Heart left ventricle (tissue), 16 donors: ENCODE measurements at places on chromosomes 2 and 18. TPM values are rescaled to one million over a fixed set of nuclear protein-coding genes. Genes with fewer than 3 reads are reported as not detected.
A peak's percentile ranks its signal among the peaks of the same experiment; 100 is the strongest.

- DNase-seq, result peak; percentile 34
These were observed 9.8 kb upstream of the CPS1 start for GRCh38 chr2:210546424-210547208.

DNA sequence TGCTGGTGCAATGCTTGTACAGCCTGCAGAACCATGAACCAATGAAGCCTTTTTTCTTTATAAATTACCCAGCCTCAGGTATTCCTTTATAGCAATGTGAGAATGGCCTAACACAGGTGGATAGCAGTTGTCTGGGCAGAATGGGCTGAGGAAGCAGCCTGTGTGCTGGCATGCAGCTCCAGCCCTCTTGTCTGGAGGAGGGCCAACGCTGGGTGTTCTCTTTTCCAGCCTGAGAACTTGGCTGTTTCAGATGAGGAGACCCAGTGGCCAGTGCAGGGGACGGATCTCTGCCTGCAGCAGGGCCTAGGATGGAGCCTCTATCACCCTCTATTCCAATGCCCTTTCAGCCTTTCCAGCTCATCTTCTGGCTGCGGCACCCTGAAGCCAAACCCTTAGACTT, 58.8 kb downstream of the CTIF start:
- no peak for DNase-seq

DNA sequence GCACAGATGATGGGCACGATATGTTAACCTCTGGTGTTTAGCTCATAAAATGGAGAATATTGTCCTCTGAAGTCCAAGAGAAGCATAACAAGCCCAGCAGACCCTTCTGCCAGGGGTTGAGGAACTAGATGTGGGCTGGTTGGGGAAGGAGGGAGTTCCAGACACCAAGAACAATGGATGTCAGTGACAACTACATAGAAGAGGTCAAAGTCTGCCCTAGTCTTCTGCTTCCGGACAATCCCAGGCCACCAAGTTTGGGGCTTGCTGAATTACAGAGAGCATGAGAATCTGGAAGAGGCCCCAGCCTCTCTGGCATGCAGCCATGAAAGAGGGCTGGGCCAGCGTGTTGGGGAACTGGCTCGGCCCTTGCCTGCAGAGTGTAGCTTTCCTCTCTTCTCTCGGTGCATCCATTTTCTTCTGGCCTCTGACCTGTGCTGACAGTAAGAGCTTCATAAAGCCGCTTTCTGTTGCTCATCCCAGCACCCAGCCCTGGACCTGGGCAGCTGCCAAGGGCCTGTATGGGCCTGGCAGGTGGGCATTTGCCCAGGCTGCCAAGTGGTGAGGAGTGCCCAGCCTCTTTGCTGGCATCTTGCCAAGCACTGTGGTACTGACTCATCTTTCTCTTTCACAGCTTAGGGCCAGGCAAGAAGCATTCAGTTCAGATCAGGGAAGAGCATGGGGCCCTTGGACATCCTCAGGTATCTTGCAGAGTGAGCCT, 14.6 kb upstream of the LAPTM4A start:
- peak; percentile 68 for DNase-seq

Gene KCNE4
- polyA plus RNA-seq, result 2.4 TPM

DNA sequence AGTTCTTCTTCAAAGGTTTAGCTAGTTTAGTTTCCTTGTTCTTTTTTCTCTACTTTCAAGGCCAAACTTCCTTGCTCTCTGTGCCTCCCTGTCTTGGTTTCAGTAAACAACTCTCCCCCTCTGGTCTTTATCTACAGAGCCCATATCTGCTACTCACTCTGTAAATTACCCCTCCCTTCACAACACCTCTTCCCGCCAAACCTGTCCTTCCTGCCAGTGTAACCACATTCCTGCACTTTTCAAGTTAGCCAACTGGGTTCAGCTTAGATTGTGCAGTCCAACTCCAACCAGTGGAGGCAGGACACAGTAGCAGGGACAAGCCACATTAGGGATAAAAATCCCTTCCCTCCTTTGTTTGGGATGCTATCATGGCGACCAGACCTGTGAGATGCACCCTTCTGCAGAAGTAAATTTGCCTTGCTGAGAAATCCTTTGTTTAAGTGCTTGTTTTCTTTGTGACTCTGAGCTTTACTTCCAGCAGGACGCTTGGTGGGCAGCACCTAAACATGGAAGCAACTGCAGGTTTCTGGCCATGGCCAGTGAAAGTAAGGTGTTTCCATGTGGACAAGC, 706.0 kb downstream of the KCNJ3 start:
- no peak for DNase-seq

Gene CREB1
- polyA plus RNA-seq, result 9.0 TPM

DNA sequence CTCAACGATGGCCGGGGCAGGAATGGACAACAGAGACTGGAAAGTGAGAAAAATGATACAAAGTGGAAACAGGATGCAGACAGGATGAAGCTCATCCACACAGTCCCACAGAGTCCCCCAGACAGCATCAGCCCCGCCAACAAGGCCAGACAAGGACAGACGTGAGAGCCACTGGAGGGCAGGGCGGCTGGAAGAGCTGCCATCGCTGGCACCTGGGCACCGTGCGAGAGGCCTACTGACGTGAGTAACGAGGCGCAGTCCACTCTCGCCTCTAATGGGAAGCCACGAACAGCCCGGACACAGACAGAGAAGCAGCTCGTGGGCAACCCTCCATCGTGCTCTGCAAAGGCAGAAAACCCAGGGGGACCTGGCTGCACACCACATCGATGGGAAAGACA, 17.1 kb downstream of the HDAC4 start:
- DNase-seq, result no peak

- DNase-seq, result no peak
These were observed 135.8 kb downstream of the METTL8 start for GRCh38 chr2:171297956-171298355.

Gene XIRP2
- 844 TPM for polyA plus RNA-seq

GRCh38 chr2:215003001-215003400, 135.4 kb downstream of the ABCA12 start:
- no peak for DNase-seq

- no peak for DNase-seq
These were observed 640.7 kb upstream of the ACVR2A start for GRCh38 chr2:147204102-147204501.

- no peak for DNase-seq
These were observed 98.7 kb downstream of the ANKRD44 start for GRCh38 chr2:197211881-197212342.

DNA sequence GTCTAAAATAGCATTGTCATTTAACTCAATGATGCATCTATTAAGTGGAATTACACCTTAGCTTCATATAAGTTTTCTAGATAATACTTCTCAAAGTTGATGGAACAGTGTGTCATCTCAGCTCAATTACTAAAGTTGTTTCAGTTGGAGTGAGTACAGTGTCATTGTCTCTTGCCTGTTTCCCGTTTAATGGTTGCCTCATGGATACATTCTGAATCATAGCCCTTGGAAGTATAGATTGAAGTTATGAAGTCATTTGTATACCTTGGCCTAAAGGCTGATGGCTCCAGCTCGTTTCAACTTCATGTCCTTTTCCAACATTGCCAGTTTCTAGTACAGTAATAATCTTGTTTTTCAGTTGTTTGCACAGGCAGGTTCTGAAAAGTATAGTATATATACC, 130.5 kb upstream of the NOSTRIN start:
- DNase-seq, result no peak

DNA sequence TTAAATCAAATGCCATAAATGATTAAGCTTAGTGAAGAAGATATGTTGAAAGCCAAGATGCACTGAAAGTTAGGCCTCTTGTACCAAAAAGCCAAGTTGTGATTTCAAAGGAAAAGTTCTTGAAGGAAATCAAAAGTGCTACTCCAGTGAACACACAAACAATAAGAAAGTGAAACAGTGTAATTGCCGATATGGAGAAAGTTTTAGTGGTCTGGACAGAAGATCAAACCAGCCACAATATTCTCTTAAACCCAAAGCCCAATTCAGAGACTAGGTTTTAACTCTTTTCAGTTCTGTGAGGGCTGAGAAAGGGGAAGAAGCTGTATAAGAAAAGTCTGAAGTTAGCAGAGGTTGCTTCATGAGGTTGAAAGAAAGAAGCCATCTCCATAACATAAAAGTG, 101.8 kb upstream of the RPE start:
- DNase-seq, result no peak

Gene TMEM17
- polyA plus RNA-seq, result 0.80 TPM

DNA sequence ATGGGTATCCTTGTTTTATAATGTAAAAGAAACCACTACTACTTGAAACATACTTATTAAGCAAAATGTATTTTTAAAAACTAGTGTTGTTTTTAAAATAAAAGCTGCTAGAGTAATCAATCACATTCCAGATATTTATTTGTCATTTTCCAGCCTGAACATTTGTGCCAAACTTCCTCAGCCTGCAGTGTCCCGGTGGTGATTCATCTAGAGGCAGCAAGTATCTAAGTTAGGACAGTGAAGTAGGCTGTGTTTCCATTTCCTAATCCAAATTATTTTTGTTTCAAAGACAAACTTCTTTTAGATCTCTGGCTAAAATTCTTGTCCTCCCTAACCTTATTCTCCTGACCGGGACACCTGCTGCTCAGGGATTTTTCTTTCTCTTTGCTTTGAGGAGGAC, 12.8 kb upstream of the GCG start:
- DNase-seq, result no peak

DNA sequence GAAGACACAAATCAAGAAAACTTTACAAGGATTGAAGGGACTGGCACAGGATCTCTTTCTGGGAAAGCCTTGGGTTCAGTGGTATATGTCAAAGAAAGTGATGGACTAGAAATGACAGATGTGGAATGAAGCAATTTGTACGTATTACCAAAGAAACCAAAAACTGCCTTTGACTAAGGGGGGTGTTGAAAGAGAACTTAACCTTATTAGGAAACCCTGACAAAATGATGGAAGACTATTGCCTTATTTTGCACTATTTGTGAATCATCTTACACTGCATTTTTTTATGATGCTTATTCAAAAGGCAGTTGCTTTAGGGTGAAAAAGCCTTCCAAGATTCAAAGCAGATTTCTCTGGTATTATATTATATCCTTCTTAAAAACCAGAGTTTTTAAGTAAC, 4.0 kb downstream of the TSGA10 start:
- no peak for DNase-seq

Gene ITPRID2
- 41.5 TPM for polyA plus RNA-seq

GRCh38 chr2:7835693-7836680, 845.9 kb upstream of the ID2 start:
- no peak for DNase-seq

DNA sequence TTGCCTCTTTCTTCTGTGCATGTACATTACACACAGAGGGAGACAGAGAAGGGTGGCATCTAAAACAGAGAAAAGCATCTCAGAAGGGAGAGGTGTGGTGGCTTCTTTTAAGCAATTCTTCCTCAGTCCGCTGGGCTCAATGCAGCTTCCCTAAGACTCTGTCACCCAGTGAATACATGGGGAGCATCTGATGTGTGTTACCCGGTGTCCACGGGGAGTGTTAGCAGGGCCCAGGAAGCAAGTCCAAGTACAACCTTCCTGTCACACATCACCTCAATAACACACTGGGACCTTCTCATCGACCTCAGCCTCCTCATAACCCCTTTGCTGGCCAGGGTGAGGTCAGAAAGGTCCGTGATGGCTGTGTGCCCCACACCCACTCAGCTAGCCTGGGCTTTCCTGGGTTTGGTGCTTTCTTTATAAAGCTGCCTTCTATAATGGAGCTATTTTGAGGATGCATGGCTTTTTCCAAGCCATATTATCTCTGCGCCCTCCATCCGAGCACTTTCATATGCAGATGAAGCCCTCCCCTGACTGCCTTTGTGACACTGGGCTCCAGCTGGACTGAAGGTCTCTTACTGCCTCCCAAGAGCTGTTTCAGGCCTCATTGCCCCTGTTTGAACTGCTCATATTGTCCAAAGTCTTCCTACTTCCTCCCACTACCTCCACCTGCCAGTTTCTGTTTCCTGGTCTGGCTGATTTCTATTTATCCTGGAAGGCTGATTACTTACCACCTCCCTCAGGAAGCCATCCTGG, 21.4 kb downstream of the TNFRSF11A start:
- no peak for DNase-seq

DNA sequence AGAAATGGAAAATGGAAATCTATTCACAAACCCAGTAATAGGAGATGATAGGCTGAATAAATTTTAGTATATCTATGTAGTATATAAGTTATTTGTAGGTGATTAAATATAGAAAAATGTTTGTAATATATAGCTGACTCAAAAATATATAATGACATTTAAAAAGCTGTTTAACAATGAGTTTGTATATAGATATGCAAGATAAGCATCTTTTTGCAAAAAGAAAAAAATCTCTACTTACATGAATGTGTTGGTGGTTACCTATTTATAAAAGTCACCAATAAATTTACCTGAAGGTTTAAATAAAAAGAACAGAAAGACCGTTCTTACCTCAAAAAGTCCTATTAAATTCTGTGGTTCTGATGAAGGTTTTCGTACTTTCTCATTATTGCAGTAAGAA, 71.3 kb downstream of the LRPPRC start:
- no peak for DNase-seq

Gene RIT2
- polyA plus RNA-seq, result not detected

Gene UGT1A6
- not detected for polyA plus RNA-seq

Gene CNGA3
- not detected for polyA plus RNA-seq

Gene STPG4
- not detected for polyA plus RNA-seq

DNA sequence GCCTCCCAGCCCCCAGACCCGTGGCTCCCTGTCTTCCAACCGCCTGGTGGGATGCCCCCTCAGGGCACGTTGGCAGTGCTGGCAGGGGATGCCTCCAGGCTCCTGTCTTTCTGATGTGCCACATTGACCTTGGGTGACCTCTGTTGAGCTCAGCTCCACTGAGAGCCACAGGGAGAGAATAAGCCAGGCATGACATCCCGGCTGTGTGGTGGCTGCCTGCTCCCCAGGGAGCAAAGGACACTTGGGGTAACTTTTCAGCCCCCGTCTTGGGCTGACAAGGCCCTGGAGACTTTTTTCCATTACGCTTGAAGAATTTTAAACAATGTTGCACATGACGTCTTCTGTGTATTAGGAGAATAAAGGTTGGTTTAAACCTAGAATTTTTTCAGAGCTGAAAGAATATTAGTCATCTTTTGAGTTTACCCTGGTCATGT, 246.0 kb downstream of the TSN start:
- DNase-seq, result no peak

Gene MERTK
- polyA plus RNA-seq, result 2.6 TPM

GRCh38 chr2:3633982-3634595, 23.9 kb upstream of the ALLC start:
- peak; percentile 24 for DNase-seq

- DNase-seq, result no peak
These were observed 20.0 kb downstream of the ZNF532 start for GRCh38 chr18:58884680-58885079.

Gene ASB18
- 6.7 TPM for polyA plus RNA-seq

Gene SLC23A3
- polyA plus RNA-seq, result 0.84 TPM

DNA sequence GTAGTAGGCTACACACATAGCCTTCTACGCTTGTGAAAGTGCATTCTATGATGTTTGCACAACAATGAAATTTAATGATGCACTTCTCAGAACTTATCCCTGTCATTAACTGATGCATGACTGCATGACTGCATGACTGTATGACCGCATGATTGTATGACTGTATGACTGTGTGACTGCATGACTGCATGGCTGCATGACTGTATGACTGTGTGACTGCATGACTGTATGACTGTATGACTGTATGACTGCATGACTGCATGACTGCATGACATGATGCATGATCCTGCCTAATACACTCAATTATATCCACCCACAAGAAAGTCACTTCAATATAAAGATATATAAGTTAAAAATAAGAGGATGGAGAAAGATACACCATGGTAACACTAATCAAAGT, 365.4 kb upstream of the FSIP2 start:
- no peak for DNase-seq

Gene ZNF638
- polyA plus RNA-seq, result 48.6 TPM
